ENCODE measurements at places on chromosomes 3 and 15.
A peak's percentile ranks its signal among the peaks of the same experiment; 100 is the strongest.

DNA sequence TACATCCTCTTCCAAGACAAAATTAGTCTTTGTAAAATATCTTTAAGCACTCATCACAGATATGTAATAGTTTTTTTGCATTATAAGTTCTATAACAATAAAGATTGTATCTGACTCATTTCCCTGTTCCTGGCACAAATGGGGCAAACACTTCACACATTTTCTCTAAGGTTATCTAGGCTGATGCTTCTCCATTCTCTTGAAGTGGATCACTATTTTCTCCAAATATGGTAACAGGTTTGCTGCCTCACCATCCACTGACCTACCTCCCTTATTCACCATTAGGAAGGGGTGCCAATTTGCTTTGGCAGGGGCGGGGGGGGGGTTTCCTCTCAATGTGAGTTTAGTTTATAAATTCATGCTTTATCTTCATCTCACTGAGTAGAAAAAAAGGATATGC is 767.7 kb upstream of the LMCD1 start:
- DNase-seq: no peak

GRCh38 chr3:128064962-128065361 is 12.7 kb downstream of the SEC61A1 start:
- no peak for DNase-seq

DNA sequence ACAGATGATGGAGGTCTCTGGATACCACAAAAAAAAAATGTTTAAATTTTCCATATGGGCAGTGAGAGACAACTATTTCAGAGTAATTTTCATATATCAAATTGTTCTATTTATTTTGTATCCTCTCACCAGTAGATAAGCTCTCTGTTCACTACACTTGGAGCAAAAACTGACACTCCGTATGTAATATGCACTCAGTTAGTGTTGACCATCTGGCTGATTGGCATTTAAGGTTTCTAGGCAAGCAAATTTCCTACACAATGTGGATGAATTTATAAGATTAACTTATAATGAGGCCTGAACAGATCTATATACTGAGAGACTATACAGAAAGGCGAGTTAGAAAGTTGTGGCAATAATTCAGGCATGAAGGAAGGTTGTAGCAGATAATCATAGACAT is 836.5 kb upstream of the SEMA6D start:
- no peak for DNase-seq

GRCh38 chr3:169342652-169343505 is 320.6 kb downstream of the MECOM start:
- no peak for DNase-seq

GRCh38 chr3:111506435-111506834 is 35.6 kb upstream of the CD96 start:
- no peak for DNase-seq

GRCh38 chr15:101372149-101372577 is 77.1 kb upstream of the SNRPA1 start:
- DNase-seq: peak; percentile 4

DNA sequence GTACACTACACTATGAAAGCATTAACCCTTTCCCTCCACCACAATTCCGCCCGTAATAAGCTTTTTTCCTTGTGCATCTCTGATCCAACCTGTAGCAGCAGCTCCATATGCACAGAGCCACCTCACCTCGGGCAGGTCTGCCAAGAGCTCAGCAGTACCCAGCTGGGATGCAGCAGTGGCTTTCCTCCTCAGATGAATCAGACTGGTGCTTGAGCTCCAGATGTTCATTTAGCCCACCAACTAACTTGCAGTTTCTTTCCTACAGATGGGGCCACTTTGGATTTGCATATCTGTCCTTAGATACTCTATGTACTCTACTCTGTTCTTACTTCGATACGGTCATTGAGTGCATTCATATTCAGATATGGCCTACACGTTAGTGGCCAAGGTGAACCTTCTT is 14.8 kb upstream of the FSIP1 start:
- DNase-seq: no peak

DNA sequence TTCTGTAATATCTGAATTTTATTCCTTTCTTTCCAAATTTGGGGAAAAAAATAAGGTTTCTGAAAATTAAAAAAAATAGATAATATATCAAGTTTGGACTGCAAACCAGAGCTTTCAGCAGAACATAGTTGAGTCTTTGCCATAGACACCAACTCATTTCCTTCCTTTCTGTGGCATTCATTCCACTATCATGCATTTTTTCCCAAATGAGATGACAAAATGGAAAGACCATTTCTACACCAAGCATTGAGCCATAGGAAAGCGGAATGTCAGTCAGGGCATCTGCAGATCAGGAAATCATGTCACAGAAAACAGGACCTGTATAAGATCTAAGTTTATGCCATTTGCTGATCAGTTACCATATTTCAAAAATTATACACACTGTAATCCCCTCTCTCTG is 333.3 kb upstream of the THBS1 start:
- DNase-seq: peak; percentile 74

DNA sequence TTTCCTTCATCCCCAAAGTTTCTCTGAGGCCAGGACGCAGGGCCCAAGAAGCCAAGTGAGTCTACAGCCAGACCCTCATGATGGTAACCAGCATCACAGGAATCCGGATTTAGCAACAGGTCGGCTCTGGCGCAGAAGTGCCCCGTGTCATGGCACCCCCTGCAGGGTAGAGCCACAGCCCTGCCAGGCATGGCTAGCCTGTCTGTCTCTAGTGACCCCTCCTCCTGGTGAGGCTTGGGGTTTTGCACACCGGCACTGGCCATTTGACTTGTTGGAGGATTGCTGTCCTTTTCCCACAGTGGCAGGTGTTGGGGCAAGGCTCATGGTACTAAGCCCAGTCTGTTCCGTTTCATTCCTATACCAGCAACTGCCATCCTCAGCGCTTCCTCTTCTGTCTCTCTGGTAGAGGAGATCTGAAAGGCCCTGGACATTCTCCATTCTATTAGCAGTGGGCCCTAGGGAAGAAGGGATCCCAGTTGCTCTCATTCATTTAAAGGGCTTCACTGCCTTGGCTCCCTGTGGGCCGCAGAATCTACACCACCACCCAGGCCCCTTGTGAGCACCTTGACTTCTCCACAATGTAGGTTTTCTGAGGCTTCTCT is 9.4 kb upstream of the CHAC1 start:
- no peak for DNase-seq

DNA sequence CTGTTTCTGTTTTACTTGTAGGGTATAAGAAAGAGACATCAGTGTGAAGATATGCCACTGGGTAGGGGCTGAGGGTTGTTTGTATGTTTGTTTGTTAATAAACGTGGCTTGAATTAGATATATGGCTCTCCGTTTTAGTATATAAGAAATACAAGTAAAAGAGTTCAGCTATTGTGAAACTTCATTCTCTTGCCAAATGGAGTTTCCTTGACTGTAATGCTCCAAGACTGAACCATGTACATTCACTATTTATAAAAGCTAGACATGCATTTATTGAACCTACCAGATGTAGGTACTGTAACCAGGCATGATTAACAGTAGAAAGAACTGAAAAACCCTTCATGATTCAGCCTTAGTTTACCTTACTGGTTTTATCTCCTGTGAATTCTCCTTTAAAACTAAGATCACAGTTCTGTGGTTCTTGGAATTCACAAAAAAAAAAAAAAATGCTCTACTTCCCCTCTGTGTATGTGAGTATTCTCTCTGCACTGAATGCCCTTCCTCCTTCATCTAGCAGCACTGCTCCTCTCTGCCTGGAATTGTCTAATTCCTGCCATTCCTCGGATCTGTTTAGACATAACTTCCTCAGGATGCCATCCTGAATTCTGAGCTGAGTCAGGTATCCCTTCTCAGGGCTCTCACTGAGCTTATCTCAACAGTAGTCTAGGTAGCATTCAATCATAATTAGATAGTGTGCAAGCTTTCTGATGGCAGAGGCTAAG is 504.4 kb downstream of the FHIT start:
- DNase-seq: peak; percentile 30

DNA sequence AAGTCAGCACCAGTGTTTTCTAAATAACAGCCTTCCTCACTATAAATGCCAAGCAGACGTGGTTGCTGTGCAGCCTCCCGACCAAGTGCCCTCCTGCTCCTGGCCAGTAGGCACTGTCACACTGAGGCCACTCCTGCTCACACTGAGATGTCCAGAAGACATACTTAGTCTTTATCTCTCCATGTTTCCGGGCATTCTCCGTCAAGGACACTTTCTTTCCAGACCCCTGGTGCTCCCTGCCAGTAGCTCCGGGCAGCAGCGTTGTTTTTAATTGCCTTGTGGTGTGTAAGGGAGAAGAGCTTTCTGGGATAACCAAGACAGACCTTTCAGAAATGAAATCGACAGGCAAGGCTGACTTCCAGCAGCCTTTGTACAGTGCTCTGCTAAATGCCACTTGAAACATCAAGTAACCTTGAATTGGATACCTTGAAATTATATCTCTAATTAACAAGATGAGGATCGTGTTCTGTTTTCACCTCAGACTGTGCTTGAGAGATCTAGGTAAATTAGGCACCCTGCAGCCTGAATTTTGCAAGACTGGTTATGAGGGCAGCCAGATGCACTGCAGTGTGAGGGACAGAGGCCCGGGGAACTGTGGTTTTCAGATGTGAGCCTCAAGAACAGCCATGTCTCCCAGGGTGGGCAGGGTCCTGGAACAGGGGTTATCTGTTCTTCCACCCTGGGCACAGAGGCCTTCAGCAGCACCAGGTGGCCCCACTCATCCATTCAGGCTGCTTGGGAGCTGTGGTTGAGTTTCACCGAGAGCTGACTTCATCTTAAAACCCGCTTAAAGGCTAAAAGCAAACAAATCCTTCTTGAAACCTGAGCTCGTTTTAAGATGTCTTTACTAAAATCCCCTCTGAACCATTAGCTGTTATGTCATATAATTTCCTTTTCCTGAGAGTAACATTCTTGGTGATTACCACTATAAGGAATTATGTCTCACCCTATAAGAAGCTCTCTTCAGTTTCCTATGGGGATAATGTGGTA is 105.5 kb upstream of the IL12A start:
- peak; percentile 76 for DNase-seq

DNA sequence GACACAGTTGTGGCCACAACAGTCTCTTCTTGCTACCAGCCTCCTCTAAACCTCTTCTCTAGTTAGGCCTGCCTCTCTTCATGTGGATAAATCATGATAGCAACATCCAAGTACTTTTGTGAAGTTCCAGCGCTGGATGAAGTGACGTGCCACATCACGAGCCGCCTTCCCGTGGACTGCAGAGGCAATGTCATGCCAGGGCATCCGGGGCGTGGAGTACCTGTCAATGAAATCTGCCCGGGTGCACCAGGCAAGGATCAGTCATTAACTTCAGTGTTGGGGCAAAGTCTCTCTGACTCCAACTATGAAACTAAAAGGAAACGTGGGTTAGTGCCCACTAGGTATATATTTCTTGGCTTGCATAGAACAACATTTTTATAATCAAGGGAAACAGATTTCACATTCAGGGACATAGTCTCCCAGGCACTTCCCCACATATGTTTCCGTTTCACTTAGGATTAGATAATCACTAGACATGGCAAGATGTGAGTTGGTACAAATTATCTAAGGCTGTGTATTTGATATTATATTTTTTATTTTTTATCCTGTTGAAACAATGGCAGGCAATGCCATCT is 133.6 kb downstream of the PLD1 start:
- DNase-seq: no peak

DNA sequence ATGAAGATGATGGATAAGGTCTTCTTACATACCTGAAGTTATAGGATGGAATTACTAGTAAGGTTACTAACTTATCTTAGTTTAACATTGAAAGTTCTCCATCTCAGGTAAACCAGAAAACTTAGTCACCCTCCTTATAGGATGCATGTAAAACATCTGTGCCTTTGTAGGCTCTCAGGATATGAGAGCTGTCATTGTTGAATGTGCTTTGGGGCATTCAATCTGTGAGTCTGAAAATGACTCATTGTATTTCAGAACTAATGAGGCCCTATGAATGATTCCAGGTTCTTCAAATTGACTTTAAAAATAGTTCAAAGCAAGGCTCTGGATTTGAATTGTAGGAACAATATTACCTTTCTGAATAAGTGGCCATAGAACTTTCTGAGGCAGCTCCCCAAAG is 237.7 kb upstream of the AZI2 start:
- no peak for DNase-seq

- no peak for DNase-seq
Observed at GRCh38 chr15:62455441-62455921, 290.4 kb upstream of the C2CD4B start.

- DNase-seq: no peak
Observed at GRCh38 chr3:133996996-133997395, 32.7 kb downstream of the SLCO2A1 start.

DNA sequence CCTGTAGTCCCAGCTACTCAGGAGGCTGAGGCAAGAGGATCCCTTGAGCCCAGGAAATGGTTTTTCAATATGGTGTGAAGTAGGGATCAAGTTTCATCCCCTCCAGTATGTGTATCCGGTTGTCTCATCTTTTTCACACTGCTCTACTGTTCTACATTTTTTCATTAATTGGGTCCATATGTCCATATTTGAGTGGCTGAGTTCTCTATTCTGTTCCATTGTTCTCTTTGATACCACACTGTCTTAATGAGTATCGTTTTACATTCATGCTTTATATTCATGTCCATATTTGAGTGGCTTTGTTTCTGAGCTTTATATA is 81.6 kb upstream of the LRRFIP2 start:
- DNase-seq: peak; percentile 60

DNA sequence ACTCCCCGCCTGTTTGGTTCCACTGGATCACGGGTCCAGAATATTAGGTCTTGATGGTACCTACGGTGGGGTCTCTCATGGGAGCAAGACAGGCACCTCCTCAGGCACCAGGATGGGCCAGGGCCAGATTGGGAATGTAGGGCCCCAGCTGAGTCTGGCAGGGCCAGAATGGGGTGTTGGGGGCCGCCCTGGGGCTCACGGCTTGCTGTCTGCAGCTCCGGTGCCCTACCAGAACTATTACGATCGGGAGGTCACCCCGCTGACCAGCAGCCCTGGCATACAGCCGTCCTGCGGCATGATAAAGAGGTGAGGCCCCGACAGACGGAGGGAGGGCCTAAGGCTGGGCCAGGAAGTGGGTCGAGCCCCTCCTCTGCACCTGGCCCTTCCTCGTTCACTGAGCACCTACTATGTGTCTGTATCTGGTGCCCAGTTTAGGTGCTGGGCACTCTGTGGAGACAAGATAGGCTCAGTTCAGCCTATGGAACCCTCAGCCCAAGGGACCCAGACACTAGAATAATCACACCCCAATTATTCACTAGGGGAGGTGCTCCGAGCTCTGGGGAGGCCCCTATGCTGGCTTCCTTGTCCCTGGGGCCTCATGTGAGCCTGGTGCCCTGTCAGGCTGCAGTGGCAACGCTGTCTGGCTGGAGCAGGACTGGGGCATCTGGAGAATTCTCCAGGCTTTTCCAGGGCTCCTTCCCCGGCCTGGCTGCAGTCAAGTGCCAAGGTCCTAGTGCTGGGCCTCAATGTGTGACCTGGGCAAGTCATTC is 37.9 kb downstream of the PSTPIP1 start:
- DNase-seq: no peak

- DNase-seq: no peak
Observed at GRCh38 chr3:57966829-57967228, 41.4 kb upstream of the FLNB start.
